Upper lobe of right lung (tissue), 1 donor: ENCODE measurements at places on chromosomes 5 and 9. TPM values are rescaled to one million over a fixed set of nuclear protein-coding genes. Genes with fewer than 3 reads are reported as not detected.

DNA sequence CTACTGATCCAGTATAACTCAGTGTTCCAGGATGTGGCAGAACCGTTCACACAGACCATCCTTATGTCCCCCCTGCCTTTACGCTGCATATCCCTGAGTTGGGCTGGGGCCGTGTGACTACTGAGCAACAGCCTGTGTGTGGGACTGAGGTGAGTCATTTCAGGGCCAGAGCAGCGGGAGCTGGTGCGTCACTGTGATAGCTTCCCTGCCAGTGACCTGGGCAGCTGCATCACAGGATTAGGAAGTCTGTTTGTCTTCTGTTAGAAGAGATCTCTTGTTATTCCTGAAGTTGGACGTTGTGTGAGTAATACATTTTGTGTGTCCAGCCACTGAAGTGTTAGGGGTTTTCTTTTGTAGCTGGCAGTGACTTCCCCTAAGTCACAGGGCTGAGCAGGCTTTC, 35.6 kb downstream of the TPPP start:
- H3K27me3 ChIP-seq: no peaks in the 10 kb centered on the region
- H3K27ac ChIP-seq: no peak overlapping the region
- H3K4me1 ChIP-seq: no peaks in the 10 kb centered on the region
- DNase-seq: no peak

- H3K4me3 ChIP-seq: no peak overlapping the region
- H3K27ac ChIP-seq: no peak overlapping the region
- no peak for DNase-seq
- no peaks in the 10 kb centered on the region for H3K4me1 ChIP-seq
- H3K36me3 ChIP-seq: peaks cover under 1% of the 10 kb centered on the region
These were observed 85.8 kb downstream of the RIC1 start for GRCh38 chr9:5714501-5715401.

DNA sequence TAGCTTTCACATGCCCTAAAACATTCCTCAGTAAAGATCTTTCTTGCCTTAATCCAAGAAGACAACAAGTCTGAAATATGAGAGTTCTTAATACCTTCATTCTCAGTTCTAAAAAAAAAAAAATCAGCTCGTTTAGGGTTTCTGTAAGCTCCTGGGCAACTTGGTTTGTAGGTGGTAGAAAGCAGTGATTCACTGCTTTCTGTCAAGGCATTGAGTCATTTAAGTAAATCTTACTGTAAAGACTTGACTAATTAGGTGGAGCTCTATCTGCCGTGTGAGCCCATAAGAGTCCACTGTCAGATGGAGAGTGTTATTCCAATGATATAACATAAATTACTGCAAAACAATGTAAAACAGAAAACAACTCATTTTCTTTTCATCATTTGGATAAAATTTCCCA, 56.1 kb upstream of the MAST4 start:
- no peaks in the 10 kb centered on the region for H3K27me3 ChIP-seq
- no peaks in the 10 kb centered on the region for H3K36me3 ChIP-seq
- H3K4me3 ChIP-seq: no peak overlapping the region
- no peak overlapping the region for H3K27ac ChIP-seq

GRCh38 chr9:26243029-26243697, 564.9 kb upstream of the TUSC1 start:
- no peak overlapping the region for H3K27ac ChIP-seq
- H3K36me3 ChIP-seq: no peaks in the 10 kb centered on the region
- DNase-seq: no peak
- no peak overlapping the region for H3K4me3 ChIP-seq
- H3K27me3 ChIP-seq: no peaks in the 10 kb centered on the region
- no peaks in the 10 kb centered on the region for H3K4me1 ChIP-seq

GRCh38 chr5:10455277-10455670, 13.6 kb downstream of the ROPN1L start:
- H3K27ac ChIP-seq: no peak overlapping the region
- no peak for DNase-seq

DNA sequence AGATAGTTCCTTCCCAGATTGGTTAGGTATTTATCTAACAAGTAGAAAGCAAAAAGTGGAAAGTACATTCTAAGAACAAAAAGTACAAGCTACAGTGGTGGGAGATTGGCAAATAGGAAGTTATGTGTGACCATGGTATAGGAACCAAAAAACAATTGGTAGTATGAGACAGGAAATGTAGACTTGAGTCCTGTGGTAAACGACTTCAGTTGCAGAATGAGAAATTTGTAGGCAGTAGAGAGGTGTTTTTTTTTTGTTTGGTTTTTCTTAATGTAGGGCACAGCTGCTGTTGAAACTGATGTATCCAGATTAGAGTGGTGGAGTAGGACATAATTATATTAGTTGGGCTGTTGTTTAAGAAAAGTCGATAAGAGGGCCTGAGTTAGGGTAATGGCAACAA, 72.0 kb downstream of the CCNH start:
- H3K36me3 ChIP-seq: peaks cover 28% of the 10 kb centered on the region
- no peak overlapping the region for H3K4me3 ChIP-seq
- no peaks in the 10 kb centered on the region for H3K4me1 ChIP-seq
- no peak for DNase-seq

DNA sequence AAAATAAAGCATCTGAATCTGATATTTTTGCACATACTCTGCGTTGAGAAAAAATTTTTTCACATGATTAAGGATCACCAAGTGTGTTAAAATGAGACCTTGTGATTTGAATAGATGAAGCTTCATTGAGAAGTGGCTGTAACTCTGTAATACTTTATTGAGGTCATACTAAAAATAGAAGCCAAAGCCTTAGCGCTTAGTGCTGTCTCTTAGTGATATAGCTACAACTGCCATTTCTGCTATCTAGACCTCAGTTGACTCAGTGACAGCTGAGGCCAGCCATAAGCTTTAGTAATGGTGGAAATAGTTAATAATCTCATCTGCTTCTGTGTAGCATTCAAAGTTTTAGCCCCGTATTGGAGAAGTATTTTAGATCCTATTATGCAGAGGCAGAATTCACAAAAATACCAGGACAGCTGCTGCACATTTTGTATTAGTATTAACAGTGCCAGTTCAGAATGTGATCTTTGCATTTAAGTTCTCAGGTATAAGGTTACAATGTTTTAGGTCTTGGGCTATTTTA, 107.4 kb upstream of the SGCD start:
- no peaks in the 10 kb centered on the region for H3K27me3 ChIP-seq
- no peak overlapping the region for H3K4me3 ChIP-seq
- no peak for DNase-seq
- no peaks in the 10 kb centered on the region for H3K4me1 ChIP-seq
- no peaks in the 10 kb centered on the region for H3K36me3 ChIP-seq
- no peak overlapping the region for H3K27ac ChIP-seq

- H3K4me3 ChIP-seq: no peak overlapping the region
- H3K4me1 ChIP-seq: no peaks in the 10 kb centered on the region
- H3K27ac ChIP-seq: no peak overlapping the region
- no peaks in the 10 kb centered on the region for H3K27me3 ChIP-seq
- DNase-seq: no peak
These were observed 149.4 kb downstream of the CWC27 start for GRCh38 chr5:64918083-64918482.

ACSL6 gene
- 0.98 TPM for total RNA-seq

GAPT gene
- 5.2 TPM for total RNA-seq

MUSK gene
- 3.7 TPM for total RNA-seq

BHMT2 gene
- 4.7 TPM for total RNA-seq
